Stimulated activated CD8-positive, alpha-beta memory T cell treated with anti-CD3 and anti-CD28 coated beads, Interleukin-7, amount 100 ng/mL, for 1 hour (primary cell): ENCODE measurements at places on chromosomes 4 and X.

- no peak for DNase-seq
These were observed 667.7 kb upstream of the SLIT2 start for GRCh38 chr4:19583827-19584569.

- DNase-seq: no peak
These were observed 14.5 kb downstream of the CLCN4 start for GRCh38 chrX:10171249-10171648.

- DNase-seq: no peak
These were observed 88.2 kb downstream of the CFAP299 start for GRCh38 chr4:80423553-80424224.

DNA sequence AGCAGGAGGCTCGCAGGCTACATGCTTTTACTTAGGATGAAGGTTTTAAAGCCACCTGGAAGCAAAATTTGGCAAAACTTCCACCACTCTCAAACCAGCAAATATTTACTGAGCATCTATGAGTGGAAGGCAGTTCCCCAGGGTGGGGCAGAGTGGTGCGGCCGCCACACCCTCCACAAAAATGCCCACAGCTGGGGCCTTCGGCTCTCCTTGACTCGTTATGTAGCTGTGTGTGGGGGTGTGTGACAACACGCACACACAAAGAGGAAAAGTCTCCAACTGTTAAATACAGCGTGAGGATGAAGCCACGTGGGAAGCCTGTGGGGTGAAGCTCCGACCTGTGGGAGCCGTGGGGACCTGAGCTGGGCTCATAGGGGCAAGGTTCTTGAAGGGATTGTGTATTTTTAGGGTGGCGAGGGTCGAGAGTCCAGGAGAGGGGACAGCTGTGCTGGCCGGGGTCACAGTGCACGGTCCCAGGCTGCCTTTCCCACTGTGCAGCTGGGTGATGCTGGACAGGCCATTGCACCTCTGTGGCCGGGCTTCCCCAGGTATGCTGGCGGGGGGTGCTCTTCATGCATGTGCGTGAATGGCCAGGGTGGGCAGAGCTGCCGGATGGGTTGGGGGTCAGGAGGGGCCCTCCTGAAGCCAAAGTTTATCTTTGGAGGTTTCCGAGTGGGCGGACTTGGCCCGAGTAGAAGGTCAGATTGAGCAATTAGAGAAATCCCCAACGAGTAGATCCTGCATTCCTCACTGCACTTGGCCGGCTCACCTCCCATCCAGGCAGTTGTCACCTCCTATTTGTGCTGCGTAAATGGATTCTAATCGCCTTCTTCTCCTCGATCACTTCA lies 25.4 kb downstream of the SORCS2 start:
- no peak for DNase-seq

DNA sequence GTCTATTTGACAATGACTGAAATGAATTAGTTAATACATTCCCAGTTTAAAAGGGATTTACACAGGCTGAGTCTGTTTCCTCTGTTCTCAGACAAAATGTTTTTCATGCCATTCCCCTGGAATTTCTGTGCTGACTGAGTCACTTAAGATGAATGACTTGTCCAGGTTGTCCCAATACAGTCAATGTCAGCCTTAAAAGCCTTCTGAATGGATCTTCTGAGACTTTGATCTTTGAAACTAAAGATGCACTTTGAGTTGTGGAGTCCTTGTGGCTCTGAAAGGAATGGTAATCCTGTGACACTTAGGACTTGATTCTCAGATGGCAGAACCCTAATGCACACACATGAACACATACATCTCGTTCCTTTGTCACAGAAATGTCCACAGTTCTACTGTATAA lies 622.2 kb upstream of the GRID2 start:
- no peak for DNase-seq

- DNase-seq: no peak
These were observed 275.4 kb upstream of the MAOA start for GRCh38 chrX:43380704-43381103.

DNA sequence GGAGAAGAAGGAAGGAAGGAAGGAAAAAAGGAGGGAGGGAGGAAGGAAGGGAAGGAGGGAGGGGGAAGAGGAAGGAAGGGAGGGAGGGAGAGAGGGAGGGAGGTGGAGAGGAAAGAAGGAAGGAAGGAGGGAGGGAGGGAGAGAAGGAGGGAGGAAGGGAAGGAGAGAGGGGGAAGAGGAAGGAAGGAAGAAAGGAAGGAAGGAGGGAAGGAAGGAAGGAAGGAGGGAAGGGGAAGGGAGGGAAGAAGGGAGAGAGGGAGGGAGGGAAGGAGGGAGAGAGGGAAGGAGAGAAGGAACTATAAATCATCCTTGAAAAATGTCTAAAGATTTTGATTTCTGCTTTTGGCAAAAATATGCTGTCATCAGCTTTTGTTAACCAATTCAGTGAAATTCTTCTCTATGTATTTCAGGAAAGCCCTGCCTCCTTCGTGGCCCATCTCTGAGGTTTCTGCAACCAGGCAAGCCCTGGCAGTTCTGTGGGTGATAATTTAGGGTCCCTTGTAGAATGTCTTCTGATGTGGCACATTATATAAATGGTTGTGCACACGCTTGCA lies 7.1 kb upstream of the HOPX start:
- DNase-seq: no peak

DNA sequence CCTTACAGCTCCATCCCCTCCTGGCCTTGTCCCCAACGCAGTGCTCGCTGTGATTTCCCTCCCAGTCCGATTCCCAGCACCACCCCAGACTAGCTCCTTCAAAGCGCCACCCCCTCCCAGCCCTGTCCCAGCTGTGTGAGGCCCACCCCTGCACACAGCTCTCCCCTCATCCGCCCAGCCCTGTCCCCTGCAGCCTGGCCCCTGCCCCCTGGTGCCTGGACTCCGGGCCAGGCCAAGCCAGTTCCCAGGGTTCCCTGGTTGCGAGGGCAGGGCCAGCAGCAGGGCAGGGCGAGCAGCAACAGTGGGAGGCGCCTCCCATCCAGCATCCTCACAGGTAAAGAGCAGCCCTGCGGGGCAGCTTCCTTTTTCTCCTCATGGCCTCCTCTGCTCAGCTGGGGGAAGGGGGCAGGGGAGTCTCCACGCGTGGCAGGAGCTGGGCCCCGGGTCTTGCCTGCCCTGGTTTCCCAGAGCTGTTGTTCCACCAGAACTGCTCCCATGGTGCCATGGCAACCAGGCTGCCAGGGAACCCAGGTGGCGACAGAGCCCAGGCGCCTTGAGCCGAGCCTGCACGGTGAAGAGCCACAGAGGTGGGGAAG lies 24.8 kb downstream of the IQSEC2 start:
- DNase-seq: no peak

- DNase-seq: no peak
These were observed 31.7 kb downstream of the AGA start for GRCh38 chr4:177410566-177410965.

DNA sequence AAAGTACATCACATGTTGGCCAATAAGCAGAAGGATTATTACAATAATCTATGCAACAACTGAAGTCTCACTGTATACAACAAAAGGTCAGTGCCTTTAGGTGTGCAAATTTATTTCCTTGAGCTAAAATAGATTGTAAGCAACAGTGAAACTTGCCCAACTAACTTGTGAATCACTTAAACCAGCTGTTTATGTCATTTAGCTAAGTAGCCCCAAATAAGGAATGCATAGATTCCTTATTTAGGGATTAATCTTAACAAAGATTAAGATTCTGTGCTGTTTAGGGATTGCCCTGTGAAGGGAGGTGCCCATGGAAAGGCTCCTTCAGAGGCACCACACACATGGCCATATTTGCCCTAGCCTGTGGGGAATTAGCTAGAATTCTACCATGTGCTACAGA lies 168.6 kb downstream of the MAML3 start:
- DNase-seq: no peak

- DNase-seq: no peak
These were observed 467.4 kb downstream of the BCOR start for GRCh38 chrX:39630344-39630743.

- no peak for DNase-seq
These were observed 89.0 kb downstream of the GEMIN8 start for GRCh38 chrX:13940671-13941070.

GRCh38 chrX:51395810-51396728 lies 63.4 kb downstream of the NUDT10 start:
- no peak for DNase-seq

DNA sequence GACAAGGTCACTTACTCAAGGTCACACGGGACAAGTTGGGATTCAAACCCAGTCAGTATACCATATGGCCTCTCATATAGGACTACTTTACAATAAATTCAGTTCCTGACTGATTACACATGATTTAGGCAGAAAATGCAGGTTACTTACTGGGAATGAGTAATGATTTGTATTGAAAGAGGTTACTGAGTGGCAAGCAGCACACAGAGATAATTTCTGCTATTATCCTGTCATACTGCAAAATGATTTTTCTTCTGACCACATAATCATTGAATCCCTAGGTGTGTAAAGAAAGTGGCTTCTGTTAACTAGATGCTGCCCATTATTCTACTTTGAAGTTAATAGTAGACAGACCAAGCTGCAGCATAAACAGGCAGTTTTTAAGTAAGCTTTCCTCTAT lies 8.2 kb downstream of the FREM3 start:
- no peak for DNase-seq

- DNase-seq: no peak
These were observed 338.8 kb downstream of the PPP3CA start for GRCh38 chr4:101008503-101008902.

DNA sequence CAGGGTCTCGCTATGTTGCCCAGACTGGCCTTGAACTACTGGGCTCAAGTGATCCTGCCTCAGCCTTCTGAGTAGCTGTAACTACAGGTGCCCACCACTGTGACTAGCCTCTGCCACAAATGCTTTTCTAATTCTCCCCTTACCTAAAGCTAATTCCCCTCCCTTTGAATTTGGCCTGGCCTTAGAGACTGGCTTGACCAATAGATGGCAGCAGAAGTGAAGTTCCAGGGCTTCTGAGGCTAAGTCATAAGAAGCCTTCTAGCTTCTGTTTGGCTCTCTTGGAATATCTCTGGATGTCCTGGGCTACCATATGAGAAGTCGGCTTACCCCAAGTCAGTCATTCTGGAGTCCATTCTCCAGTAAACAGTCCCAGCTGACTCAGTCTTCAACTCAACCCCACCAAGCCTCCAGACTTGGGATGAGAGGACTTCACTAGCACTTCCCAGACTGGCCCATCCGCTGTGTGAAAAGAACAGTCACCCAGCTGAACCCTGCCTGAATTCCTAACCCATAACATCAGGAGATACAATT lies 61.0 kb downstream of the HPRT1 start:
- no peak for DNase-seq

DNA sequence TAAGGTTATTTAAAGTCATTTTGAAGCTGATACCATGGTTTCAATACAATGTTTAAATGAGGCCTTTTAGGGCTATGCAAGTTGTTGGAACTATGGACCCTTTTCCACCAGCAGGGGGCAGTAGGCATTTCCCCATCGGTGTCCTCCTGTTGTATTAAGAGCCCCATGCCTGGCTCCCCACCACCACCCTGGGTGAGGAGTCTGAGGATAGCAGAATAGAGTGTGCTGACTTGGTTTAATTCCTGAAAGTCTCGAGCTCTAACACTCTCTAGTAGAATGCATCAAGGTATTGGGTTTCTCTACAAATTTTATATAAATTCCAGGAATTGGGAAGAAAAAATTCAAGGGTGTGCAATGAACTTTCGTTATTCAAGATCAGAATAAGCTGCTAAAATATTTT lies 234.8 kb upstream of the JADE1 start:
- DNase-seq: peak; percentile 30

DNA sequence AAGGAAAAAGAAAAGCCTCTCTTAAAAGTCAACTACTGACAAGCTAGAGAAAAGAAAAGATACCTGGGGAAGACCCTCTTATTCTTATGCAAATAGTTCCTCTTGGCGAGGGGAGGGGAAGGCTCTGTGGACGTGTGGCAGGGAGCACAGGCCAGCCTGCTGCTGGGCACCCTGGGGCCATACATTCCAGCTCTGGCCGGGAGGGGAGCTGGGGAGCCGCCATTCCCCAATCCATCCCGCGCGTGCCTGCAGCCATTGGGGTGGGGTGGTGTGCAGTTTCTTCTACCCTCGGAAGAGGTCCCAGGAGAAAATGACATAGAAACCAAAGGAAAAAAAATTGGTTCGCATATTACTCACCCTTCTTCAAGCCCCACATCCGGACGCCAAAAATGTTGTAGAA lies 1496.4 kb downstream of the RPA4 start:
- DNase-seq: no peak

DNA sequence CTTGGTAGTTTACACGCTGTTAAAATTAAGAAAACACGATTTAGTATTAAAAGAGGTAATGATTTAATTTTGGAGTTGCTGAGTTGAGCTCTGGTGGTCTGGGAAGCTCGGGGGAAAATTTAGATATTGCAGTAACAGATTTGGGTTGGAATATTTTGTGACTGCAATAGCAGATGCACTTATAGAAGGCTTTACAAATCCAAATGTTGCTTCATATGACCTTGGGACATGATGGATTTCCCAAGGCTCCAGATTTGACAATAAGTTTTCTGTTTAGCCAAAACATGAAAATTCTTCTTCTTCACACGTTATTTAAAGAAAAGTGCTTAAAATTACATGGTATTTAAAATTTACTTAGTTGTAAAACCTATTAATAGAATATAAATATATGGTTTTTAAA lies 302.0 kb downstream of the SPRY1 start:
- DNase-seq: no peak

GRCh38 chr4:86818841-86819240 lies 30.3 kb downstream of the SLC10A6 start:
- no peak for DNase-seq

DNA sequence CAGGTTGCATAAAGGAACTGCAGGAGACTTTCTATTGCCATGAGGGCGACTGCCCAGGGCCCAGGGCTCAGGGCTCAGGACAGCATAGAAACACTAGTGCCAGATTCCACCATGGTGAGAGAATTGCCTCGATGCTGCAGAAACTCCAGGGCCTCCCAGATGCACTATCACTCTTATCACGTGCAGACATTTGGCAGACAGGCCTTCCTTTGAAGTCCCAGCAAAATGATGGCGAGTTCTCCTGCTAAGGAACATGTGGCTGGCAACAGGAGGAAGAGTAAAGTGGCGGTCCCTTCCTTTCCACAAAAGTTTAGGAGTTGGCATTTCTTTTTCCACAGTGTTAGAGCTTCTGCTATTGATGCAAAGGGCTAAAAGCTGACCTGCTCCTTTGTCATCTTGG lies 214.0 kb upstream of the LNX1 start:
- no peak for DNase-seq

- no peak for DNase-seq
These were observed 23.1 kb downstream of the ANTXR2 start for GRCh38 chr4:80049813-80050534.

DNA sequence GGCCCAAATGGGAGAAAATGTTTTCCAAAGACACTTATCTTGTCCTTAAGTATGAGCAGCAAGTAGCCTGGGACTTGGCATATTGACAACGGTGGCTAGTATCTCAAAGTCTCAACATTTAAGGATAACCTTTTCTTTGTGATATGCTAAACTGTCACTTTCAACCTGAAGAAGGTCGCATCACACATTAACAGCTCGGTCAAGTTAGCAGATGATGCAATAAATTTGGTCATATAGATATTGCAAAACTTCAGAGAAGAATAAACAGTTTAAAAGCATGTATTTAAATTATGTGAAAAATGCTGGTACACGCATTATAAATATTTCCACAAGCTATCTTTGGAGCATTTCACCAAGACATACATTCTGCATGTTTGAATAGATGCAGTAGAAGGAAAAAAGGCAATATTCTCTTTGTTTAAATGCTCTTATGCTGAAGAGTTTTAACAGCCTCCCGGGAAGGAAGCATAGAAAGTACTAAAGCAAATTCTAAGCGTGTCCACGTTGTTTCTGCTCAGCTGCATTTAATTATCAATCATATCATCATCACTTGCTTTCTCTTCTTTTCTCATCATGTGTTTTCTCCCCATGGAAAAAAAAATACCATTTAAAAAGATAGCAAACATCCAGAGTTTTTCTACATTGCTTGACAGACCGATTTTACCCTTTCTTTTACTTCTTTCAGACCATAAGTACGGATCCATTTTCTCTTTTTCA lies 24.2 kb downstream of the ARHGAP6 start:
- no peak for DNase-seq
